ENCODE measurements at places on chromosomes 5 and 9. TPM values are rescaled to one million over a fixed set of nuclear protein-coding genes. Genes with fewer than 3 reads are reported as not detected.
A peak's percentile ranks its signal among the peaks of the same experiment; 100 is the strongest.

PRRT1B gene
- total RNA-seq, result 3.9 TPM

- peaks cover 10% of the 10 kb centered on the region for H3K4me1 ChIP-seq
- no peak for DNase-seq
- H3K36me3 ChIP-seq, result no peaks in the 10 kb centered on the region
- no peak overlapping the region for H3K27ac ChIP-seq
Observed at GRCh38 chr9:121645003-121645402, 6.4 kb upstream of the DAB2IP start.

- no peak for DNase-seq
- no peaks in the 10 kb centered on the region for H3K27me3 ChIP-seq
- peak within 1 kb of the TSS; percentile 39 for H3K4me3 ChIP-seq
- H3K36me3 ChIP-seq, result no peaks in the 10 kb centered on the region
- H3K27ac ChIP-seq, result no peak within 1 kb of the TSS
- H3K4me1 ChIP-seq, result no peaks in the 10 kb centered on the region
Observed at GRCh38 chr5:42756606-42757601, at the start of gene CCDC152. Gene CCDC152 (plus strand): TSS chr5:42756818. CDS start chr5:42759122, 2,304 bp downstream.

DNA sequence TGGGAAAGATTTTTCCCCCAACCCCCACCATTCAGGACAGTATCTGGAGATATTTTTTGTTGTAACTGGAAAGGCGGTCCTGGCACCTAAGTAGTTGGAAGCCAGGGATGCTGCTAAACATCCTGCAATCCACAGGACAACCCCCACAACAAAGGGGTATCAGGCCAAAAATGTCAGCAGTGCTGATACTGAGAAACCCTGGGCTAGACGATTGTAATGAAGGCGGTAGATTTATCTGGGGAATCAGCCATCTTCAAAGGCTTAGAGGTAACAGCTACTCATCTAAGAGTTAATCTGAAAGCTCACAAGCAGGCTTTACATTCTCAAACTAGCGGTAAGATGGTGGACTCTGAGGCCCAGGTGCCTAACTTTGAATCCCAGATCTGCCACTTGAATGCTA lies 59.0 kb upstream of the NMUR2 start:
- no peak overlapping the region for H3K27ac ChIP-seq
- no peak for DNase-seq
- H3K4me3 ChIP-seq, result no peak overlapping the region
- H3K4me1 ChIP-seq, result no peaks in the 10 kb centered on the region
- H3K36me3 ChIP-seq, result no peaks in the 10 kb centered on the region

GRCh38 chr5:24264547-24264946 lies 380.2 kb downstream of the CDH10 start:
- no peak overlapping the region for H3K4me3 ChIP-seq
- no peaks in the 10 kb centered on the region for H3K36me3 ChIP-seq
- H3K27ac ChIP-seq, result no peak overlapping the region
- no peaks in the 10 kb centered on the region for H3K27me3 ChIP-seq

DNA sequence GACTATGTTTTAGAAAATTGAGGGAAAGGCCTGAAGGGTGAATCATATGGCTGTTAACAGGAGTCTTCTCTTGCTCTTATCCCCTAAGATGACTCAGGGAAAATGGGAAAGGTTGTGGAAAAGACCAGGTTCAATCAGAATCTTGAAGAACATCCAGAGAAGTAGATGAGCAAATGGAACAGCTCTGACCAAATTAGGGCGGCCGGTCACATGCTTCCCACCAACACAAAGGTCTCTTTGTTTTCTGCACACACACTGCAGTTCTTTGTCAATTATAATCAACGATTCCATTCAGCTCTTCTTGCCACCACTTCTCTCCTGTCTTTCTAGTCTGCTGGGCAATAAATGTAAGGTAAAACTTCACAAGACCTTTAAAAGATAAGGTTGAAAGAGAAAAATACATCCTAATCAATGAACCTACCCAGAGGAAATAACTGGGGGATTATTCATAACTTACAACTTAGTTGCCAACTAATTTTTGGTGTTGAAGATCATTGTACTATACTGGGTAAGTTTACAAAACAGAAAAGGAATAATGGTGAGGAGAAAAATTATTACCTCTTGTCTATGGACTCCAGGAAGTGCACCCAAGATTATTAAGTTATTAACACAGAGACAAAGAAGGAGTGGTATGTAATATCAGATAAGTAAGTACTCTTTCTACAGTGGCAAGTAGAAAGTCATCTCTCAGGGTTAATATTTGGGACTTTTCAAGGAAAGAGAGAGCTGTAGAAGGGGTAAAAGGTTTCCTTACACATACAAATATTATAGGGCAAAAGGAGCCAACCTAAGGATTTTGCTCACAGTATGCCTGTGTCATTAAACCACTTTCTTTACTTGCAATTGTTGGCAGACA lies 441.9 kb upstream of the PIK3R1 start:
- peaks cover 7% of the 10 kb centered on the region for H3K4me1 ChIP-seq
- H3K36me3 ChIP-seq, result no peaks in the 10 kb centered on the region
- no peak overlapping the region for H3K27ac ChIP-seq
- DNase-seq, result no peak
- H3K4me3 ChIP-seq, result no peak overlapping the region

DNA sequence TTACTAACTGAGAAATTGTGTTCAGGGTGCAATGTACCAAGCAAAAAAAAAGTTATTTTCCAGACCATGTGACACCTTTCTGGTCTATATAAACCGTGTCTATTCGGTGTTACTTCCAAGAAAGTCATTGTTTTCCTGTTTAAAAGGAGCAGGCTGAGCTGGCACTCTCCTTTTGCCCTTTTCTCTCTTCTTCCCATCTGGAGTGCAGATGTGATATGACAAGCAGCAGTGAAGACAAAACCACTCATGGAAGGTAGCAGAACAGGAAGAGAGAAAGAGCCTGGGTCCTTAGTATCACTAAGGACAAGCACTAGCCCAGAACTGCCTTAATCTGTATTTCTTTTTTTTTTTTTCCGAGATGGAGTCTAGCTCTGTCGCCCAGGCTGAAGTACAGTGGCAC lies 25.6 kb downstream of the LYRM7 start:
- no peaks in the 10 kb centered on the region for H3K36me3 ChIP-seq
- DNase-seq, result no peak
- H3K27ac ChIP-seq, result no peak overlapping the region
- H3K4me3 ChIP-seq, result no peak overlapping the region
- no peaks in the 10 kb centered on the region for H3K4me1 ChIP-seq

ATOSB gene
- total RNA-seq, result 20.3 TPM

STK32A gene
- 10.2 TPM for total RNA-seq

SLC6A18 gene
- total RNA-seq, result not detected

DNA sequence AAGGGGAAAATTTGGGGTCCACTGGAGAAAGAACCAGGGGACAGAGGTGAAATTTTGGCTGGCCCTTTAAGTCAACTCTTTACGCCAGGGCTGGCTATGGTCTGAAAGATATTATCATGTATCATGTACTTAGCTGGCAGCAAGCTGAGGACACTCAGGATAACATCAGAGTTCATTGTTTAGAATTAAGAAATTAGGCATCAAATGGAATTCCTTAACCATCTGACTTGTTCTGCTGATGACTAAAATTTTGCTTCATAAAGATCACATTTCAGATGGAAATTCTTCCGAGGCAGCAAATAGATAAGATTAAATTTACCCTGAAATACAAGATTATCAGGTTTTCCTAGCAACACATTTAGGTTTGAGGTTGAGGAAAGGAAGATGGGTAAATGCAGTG lies 269.4 kb upstream of the KLF9 start:
- H3K36me3 ChIP-seq, result no peaks in the 10 kb centered on the region
- no peak overlapping the region for H3K27ac ChIP-seq
- no peak for DNase-seq
- H3K27me3 ChIP-seq, result no peaks in the 10 kb centered on the region

SLC45A2 gene
- not detected for total RNA-seq

PROB1 gene
- 1.9 TPM for total RNA-seq

DNA sequence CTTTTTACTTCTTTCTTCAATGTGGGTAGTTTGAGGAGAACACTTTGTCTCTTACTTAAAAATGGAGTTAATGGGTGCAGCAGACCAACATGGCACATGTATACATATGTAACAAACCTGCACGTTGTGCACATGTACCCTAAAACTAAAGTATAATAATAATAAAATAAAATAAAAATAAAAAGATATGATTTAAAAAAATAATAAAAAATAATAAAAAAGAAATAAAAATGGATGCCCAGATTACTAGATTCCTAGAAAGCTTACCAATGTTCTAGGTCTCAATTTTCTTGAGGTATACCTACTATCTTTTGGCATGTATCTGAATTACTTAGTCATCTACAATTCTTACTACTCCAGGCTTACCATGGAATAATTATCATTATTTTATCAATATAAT lies 2001.6 kb upstream of the CDH9 start:
- H3K27ac ChIP-seq, result no peak overlapping the region
- H3K36me3 ChIP-seq, result no peaks in the 10 kb centered on the region
- no peak overlapping the region for H3K4me3 ChIP-seq
- H3K27me3 ChIP-seq, result no peaks in the 10 kb centered on the region

KCNV2 gene
- not detected for total RNA-seq

ARL14EPL gene
- not detected for total RNA-seq

GRCh38 chr5:121976979-121977378 lies 15.2 kb downstream of the SRFBP1 start:
- no peak overlapping the region for H3K27ac ChIP-seq
- no peaks in the 10 kb centered on the region for H3K27me3 ChIP-seq
- no peaks in the 10 kb centered on the region for H3K36me3 ChIP-seq
- no peak overlapping the region for H3K4me3 ChIP-seq
- H3K4me1 ChIP-seq, result peaks cover under 1% of the 10 kb centered on the region

IL13 gene
- not detected for total RNA-seq

- no peaks in the 10 kb centered on the region for H3K27me3 ChIP-seq
- no peak overlapping the region for H3K27ac ChIP-seq
- DNase-seq, result no peak
Observed at GRCh38 chr5:107580889-107581820, 89.6 kb downstream of the EFNA5 start.

EGFL7 gene
- total RNA-seq, result 302 TPM

GRCh38 chr9:123695386-123695785 lies 234.5 kb downstream of the DENND1A start:
- no peaks in the 10 kb centered on the region for H3K27me3 ChIP-seq
- DNase-seq, result no peak
- no peak overlapping the region for H3K27ac ChIP-seq

GRCh38 chr5:14215901-14216300 lies 72.8 kb downstream of the TRIO start:
- H3K4me1 ChIP-seq, result peaks cover 63% of the 10 kb centered on the region
- no peak overlapping the region for H3K4me3 ChIP-seq
- DNase-seq, result no peak
- H3K36me3 ChIP-seq, result no peaks in the 10 kb centered on the region

GRCh38 chr9:4375424-4376200 lies 75.7 kb upstream of the GLIS3 start:
- no peak overlapping the region for H3K4me3 ChIP-seq
- no peak overlapping the region for H3K27ac ChIP-seq
- DNase-seq, result no peak
- no peaks in the 10 kb centered on the region for H3K4me1 ChIP-seq

TMEM174 gene
- total RNA-seq, result not detected

ADAMTS16 gene
- total RNA-seq, result 0.26 TPM

DNA sequence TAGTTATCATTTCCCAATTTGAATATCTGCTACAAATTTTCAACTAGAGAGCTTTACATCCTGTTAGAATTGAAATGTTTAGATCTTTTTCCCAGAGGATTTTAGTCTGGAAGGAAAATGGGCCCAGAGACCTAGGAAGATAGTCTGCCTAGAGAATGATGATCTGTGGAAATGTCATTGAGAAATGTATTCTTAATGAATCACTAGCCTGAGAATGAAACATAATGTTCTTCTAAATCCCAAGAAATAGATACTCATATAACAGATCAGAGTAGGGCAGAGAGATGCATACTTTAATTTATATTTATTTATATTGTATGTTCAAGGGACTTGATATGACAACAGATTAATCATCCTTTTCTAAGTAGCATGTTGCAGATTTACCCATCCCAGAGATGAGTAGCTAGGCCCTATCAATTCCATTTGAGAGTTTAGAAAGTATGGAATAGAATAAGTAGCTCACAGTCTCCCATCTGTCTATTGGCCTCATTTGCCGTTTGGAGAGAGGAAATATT lies 25.1 kb upstream of the SLC44A1 start:
- no peak overlapping the region for H3K4me3 ChIP-seq
- no peak overlapping the region for H3K27ac ChIP-seq
- no peaks in the 10 kb centered on the region for H3K27me3 ChIP-seq
- H3K36me3 ChIP-seq, result no peaks in the 10 kb centered on the region
- H3K4me1 ChIP-seq, result no peaks in the 10 kb centered on the region
- DNase-seq, result no peak

GRCh38 chr9:89576404-89576839 lies 28.4 kb upstream of the GADD45G start:
- H3K4me3 ChIP-seq, result no peak overlapping the region
- H3K27ac ChIP-seq, result no peak overlapping the region
- no peak for DNase-seq
- no peaks in the 10 kb centered on the region for H3K36me3 ChIP-seq
- no peaks in the 10 kb centered on the region for H3K4me1 ChIP-seq

GRCh38 chr9:79883073-79883645 lies 311.4 kb downstream of the TLE4 start:
- no peaks in the 10 kb centered on the region for H3K36me3 ChIP-seq
- no peak overlapping the region for H3K27ac ChIP-seq
- no peaks in the 10 kb centered on the region for H3K4me1 ChIP-seq
- H3K4me3 ChIP-seq, result no peak overlapping the region

DNA sequence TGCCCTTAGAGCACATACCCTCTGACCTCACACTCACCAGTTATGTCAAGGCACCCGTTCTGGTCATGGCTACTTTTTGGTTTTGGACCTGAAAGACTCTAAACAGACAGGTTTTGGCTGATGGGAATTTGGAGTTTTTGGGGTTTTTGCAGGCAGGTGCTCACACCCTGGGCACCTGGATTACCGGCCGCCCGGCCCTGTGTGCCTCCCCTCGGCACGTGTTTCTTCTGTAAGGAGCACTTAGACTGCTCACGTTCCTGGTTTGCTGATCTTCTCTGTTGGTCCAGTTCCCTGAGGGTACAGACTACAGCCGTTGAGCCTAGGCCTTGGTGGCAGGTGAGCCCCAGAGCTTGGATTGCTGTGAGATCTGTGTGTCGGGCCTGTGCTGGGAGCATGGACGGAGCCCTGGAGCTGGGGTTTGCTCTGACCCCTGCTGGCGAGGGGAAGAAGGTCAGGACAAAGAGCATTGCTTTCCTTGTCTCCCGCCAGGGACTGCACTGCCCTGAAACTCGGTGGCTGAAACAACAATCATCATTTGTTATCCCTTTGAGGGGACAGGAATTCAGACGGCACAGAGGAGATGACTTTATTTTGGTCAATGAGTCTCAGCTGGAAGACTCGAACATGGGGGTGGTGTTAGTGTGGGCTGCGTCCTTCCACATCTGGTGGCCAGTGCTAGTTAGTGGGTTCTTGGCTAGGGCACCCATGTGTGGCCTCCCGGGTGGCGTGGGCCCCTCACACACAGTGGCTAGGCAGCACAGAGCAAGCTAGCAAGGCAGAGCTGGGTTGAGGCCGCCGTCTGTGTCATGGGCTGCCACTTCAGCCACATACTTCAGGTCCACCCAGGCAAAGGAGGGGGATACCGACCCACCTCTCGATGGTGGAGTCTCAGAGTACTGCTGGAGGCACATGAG lies 76.4 kb downstream of the EHMT1 start:
- no peaks in the 10 kb centered on the region for H3K27me3 ChIP-seq
- no peak overlapping the region for H3K27ac ChIP-seq
- H3K4me3 ChIP-seq, result no peak overlapping the region
- peak; percentile 79 for DNase-seq
- no peaks in the 10 kb centered on the region for H3K36me3 ChIP-seq
- H3K4me1 ChIP-seq, result peaks cover 37% of the 10 kb centered on the region

TLX3 gene
- total RNA-seq, result not detected

ASTN2 gene
- total RNA-seq, result 3.8 TPM
